Renal pelvis (tissue), 12 donors: ENCODE measurements at places on chromosomes 11 and 22. TPM values are rescaled to one million over a fixed set of nuclear protein-coding genes. Genes with fewer than 3 reads are reported as not detected.
A peak's percentile ranks its signal among the peaks of the same experiment; 100 is the strongest.

The MAP6 gene
- polyA plus RNA-seq, result 6.2 TPM

The CALCA gene
- 16.3 TPM for polyA plus RNA-seq

The DEUP1 gene
- 0.92 TPM for polyA plus RNA-seq

The OR52H1 gene
- polyA plus RNA-seq, result 0.17 TPM

The PRRG4 gene
- polyA plus RNA-seq, result 7.7 TPM

The CAPN1 gene
- polyA plus RNA-seq, result 109 TPM

The CCDC82 gene
- polyA plus RNA-seq, result 47.9 TPM

The CEP126 gene
- 2.9 TPM for polyA plus RNA-seq

The MYBPC3 gene
- 0.10 TPM for polyA plus RNA-seq

DNA sequence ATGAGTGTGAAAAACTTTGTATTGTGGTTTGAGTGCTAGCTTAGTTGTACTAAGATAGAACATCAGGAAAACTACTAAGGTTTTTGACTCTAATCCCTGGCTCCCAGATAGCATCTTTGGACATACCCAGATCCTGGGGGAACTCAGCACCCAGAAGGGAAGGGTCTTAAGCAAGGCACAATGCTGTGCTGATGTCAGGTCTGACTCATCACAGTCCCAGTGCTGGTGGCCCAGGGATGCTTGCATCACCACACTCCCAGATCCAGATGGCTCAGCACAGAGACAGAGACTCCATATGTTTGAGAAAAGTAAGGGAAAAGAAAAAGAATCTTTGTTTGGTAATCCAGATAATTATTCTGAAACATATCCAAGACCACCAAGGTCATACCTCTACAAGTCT lies 18.3 kb upstream of the OR56A3 start:
- DNase-seq, result no peak

- no peak for DNase-seq
These were observed 916.5 kb upstream of the FAT3 start for GRCh38 chr11:91308069-91308468.

- DNase-seq, result no peak
These were observed 8.1 kb downstream of the APOL6 start for GRCh38 chr22:35656284-35656752.

GRCh38 chr22:46263216-46263590 lies at the start of gene PKDREJ:
PKDREJ (minus strand) TSS chr22:46263343; CDS start chr22:46263322, 21 bp downstream.
- no peak for DNase-seq

GRCh38 chr22:31049815-31050420 lies 31.2 kb upstream of the SMTN start:
- no peak for DNase-seq

DNA sequence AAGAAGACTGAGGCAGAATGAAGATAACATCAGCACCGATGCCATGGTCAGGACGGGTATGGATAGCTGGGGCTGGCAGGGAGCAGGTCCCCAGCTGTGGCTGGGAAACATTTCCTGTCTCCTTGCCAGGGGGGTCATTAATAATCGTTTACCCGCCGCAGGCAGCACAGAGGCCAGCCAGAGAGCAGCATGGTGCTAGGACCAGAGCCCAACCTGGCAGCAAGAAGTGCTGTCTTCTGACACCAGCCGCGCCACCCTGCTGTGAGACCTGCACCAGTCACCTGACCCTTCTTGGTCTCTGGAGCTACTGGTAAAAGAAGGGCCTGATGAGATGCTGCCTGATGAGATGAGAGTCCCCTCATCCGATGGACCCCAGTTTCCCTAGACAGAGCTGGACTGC lies 36.3 kb downstream of the PDE2A start:
- DNase-seq, result no peak

- DNase-seq, result no peak
These were observed 32.4 kb upstream of the MSANTD2 start for GRCh38 chr11:124832571-124832970.

GRCh38 chr11:40290171-40290631 lies 1169.3 kb downstream of the LRRC4C start:
- no peak for DNase-seq

- no peak for DNase-seq
These were observed 62.1 kb upstream of the ARHGAP20 start for GRCh38 chr11:110774138-110775014.

- peak; percentile 12 for DNase-seq
These were observed 39.3 kb upstream of the LRRC4C start for GRCh38 chr11:41498726-41499125.

GRCh38 chr11:23644443-23644842 lies 784.2 kb upstream of the CCDC179 start:
- no peak for DNase-seq

DNA sequence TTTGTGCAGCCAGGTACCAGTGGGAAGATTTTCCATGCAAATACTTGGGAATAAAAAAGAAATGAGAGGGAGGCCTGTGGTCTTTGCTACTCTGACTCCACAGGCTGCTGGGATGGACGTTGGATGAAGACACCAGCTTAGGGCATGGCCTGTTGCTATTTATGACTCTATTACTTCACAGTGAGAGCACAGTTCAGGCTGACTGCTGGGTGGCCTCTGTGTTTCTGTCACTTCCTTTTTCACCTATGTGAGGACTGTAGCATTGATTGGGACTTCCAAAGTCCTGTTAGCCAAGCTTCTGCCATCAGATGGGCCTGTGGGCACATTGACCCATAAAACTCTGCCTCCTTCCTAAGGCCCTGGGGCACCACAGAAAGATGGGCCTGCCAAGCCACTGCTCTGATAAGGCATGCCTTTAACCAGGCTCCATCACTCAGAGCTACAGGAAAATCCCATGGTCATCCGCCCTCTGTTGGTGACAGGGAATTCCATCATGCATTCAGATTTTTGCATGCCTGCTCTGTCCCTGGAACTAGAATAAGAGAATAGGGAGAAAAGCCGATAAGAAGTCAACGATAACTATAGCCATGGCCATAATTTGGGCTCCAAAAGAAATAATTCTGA lies 64.6 kb downstream of the KCNJ1 start:
- no peak for DNase-seq

DNA sequence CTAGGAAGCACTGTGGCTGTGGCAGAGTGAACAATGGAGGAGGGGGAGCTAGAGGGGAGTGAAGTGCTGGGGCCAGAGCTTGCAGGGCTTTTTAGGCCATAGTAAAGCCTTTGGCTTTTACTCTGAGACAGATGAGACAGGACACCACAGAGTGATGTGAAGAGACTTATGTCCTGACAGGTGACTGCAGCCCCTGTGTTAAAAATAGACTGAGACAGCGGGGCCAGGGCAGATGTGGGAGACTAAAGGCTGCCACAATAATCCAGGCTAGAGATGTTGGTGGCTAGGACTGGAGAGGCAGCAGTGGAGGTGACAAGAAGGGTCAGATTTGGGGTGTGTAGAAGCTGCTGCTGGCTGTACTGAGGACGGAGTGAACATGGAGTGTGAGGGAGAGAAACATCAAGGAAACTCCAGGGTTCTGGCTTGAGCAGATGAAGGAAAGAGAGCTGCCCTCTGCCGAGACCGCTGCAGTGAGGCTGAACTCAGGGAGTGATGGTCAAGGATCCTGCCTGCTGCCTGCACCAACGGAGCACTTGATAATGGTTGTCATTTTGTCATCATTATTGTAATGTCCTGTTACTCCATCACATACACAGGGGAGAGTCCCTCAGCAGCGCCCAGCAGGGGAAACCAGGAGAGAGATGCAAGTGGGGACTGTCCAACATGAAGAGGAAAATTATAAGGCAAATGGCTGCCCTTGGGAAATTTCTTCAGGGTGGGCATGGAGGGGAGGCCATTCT lies 27.4 kb downstream of the SLC43A1 start:
- DNase-seq, result no peak

GRCh38 chr11:46490666-46491065 lies 99.1 kb upstream of the CHRM4 start:
- no peak for DNase-seq

GRCh38 chr22:33883961-33884808 lies 36.1 kb downstream of the LARGE1 start:
- DNase-seq, result no peak

GRCh38 chr11:75103380-75104026 lies 6.8 kb upstream of the OR2AT4 start:
- no peak for DNase-seq

GRCh38 chr22:34159491-34159890 lies 239.2 kb upstream of the LARGE1 start:
- no peak for DNase-seq

DNA sequence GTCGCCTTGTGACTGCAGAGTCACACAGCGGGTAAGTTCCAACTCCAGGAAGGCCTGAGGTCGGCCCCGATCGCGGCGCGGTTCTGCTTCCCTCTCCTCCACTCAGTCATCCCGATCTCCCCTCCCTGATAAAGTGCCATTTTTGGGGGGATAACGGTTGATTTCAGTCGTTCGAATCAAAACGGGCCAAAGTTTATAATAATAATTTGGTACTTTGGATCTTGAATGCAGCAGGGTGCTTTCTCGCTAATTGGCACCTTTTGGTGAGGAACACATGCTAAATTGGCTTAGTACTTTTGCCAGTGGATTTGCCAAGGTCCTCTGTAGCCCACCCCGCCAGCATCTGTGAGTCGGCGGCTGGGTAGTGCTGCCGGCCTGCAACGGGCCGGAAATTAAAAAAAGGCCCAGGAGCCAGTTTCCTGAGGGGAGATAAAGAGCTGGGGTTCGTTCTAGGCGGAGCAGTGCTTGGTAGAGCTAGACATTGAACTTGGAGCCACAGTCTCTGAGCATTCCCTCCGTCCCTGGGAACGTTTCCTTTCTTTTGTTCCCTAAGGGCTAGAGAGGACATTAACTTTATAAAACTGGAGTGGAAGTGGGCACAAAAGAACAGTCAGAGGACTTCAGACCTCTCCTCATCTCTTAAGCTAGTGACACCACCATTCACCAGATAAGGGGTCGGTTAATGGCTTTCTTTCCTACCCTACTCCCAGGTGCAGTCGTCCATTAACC lies 997 bp downstream of the UBE2L3 start:
- peak; percentile 21 for DNase-seq

GRCh38 chr22:33007485-33007884 lies 50.7 kb downstream of the SYN3 start:
- DNase-seq, result no peak
